ENCODE measurements at places on chromosomes 1 and 21.

DNA sequence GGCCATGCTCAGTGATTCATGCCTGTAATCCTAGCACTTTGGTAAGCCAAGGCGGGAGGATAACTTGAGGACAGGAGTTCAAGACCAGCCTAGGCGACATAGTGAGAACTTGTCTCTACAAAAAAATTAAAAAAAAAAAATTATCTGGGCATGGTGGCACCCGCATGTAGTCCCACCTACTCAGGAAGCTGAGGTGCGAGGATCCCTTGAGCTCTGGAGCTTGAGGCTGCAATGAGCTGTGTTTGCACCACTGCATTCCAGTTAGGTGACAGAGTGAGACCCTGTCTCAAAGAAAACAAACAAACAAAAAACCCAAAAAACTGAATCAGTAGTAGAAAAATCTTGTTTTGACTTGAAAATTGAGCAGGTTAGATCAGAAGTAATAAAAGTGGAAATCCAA, 67.1 kb upstream of the IPO9 start:
- no peak for DNase-seq

GRCh38 chr1:109466452-109467300, at the start of gene SYPL2:
TSS of gene SYPL2 (plus strand) at chr1:109466546. CDS start at chr1:109466844, 298 bp downstream.
- no peak for DNase-seq

- no peak for DNase-seq
These were observed 36.9 kb upstream of the DISP1 start for GRCh38 chr1:222777977-222778376.

DNA sequence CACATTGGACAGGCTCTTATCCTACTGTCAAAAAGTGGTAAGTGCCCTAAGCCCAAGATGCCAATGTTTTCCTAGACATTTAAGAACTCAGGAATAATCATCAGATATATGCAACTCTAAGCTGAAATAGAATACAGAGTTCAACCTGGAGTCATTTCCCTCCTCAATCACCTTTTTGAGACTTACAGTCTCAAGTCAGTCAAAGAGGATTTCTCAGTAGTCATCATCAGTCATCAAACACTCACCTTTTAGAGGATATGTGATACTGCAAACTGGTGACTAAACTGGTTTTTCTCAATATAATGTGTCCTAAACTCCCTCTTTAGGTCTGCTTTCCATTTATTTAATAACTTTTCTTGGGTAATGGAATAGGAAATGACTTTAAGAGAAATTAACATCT, 145.3 kb upstream of the ADAMTS5 start:
- DNase-seq = no peak

DNA sequence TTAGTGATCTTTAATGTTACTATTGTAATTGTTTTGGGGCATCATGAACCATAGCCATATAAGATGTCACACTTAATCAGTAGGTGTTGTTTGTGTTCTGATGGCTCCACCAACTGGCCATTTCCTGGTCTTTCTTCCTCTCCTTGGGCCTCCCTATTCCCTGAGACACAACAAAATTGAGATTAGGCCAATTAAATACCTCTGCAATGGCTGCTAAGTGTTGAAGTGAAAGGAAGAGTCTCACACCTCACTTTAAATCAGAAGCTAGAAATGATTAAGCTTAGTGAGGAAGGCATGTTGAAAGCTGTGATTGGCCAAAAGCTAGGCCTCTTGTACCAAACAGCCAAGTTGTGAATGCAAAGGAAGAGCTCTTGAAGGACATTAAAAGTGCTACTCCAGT, 30.7 kb downstream of the PPP2R5A start:
- no peak for DNase-seq

DNA sequence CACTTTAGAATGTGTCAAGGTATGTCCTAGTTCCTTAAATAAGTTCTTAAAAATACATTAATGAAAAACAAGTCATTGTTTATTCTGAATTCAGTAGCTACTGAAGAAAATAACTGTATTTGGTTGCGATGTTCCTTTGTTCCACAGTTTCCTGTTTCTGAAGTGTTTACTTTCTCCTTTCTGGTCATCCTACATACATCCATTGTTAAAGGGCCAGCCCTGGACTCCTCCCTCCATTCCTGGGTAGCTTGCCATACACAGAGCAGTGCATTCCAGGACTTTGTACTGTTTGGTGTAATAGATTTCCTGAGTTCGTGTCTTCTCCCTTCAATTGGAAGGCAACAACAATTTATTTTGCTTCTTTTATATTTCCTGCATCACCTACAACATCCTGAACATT, 845.4 kb upstream of the CXADR start:
- no peak for DNase-seq

GRCh38 chr1:17654519-17654918, 100.6 kb upstream of the ACTL8 start:
- no peak for DNase-seq

DNA sequence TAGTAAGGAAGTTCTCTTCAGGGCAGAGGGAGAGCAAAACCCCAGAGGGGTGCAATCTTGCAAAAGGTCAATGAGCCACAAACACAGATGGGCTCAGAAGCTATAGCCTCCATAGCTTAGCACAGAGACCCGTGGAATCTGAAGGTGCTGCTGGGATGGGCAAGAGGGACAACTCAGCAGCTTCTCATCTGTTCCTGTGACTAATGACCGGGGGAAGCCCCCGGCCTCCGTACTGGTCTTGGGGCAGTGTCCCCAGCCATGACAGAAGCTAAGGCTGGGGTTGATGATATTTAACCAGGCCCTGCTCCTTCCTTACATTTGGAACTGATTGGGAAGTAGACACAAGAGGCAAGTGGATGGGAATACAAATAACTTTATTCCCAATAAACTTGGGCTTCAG, 19.1 kb downstream of the EXOC8 start:
- no peak for DNase-seq

GRCh38 chr1:218348628-218349071, 3.5 kb downstream of the TGFB2 start:
- DNase-seq = no peak

DNA sequence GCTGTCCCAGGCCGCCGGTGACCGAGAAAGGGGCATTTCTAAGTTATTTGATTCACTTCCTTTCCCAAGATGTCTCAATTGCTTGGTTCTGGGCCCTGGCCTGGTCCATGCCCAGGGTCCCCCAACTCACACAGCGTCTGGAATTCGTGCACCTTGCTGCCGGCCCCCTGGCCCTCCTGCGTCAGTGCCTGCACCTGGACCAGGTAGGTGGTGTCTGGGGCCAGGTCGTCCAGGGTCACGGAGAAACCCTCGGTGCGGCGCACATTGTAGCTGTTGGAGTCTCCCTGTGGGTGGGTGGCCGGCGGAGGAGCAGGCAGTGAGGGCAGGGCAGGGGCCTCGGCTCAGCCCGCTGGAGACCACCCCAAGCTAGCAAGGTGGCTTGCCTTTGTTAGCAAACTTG, 21.0 kb downstream of the EPHA2 start:
- no peak for DNase-seq
